Heart left ventricle (tissue), 16 donors: ENCODE measurements at places on chromosomes 16 and 17.

- no peak for DNase-seq
These were observed 44.1 kb downstream of the TNFRSF13B start for GRCh38 chr17:16927641-16928321.

DNA sequence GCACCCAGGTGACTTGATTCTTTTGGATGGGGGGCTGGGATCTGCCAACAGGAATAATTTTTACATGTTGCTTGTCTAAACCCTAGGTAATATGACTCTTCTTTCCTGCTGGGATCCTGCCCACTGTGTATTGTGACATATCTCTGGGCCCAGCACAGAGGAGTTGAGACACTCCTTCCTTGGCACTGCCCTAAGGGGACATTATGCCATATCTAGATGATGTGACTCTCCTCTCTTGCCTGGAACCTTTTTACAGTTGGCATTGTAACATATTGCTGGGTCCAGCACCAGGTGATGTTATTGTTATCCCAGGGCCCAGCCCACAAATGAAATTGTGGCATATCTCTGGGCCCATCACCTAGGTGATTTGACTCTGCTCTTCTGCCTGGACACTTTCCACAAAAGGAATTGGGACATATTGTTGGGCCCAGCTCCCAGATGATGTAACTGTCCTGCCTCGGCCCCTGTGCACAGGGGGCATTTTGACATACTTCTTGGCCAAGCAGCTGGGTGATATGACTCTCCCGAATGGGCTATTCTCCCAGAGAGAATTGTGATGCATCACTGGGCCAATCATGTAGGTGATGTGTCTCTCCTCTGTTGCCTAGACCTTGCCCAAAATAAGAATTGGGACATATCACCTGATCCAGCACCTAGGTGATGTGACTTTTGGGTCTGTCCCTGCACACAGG, 1837.7 kb downstream of the TP53TG3F start:
- no peak for DNase-seq

- no peak for DNase-seq
These were observed 86.1 kb upstream of the HSBP1 start for GRCh38 chr16:83721676-83722075.

GRCh38 chr17:81096741-81097133, 61.8 kb downstream of the BAIAP2 start:
- DNase-seq, result no peak

DNA sequence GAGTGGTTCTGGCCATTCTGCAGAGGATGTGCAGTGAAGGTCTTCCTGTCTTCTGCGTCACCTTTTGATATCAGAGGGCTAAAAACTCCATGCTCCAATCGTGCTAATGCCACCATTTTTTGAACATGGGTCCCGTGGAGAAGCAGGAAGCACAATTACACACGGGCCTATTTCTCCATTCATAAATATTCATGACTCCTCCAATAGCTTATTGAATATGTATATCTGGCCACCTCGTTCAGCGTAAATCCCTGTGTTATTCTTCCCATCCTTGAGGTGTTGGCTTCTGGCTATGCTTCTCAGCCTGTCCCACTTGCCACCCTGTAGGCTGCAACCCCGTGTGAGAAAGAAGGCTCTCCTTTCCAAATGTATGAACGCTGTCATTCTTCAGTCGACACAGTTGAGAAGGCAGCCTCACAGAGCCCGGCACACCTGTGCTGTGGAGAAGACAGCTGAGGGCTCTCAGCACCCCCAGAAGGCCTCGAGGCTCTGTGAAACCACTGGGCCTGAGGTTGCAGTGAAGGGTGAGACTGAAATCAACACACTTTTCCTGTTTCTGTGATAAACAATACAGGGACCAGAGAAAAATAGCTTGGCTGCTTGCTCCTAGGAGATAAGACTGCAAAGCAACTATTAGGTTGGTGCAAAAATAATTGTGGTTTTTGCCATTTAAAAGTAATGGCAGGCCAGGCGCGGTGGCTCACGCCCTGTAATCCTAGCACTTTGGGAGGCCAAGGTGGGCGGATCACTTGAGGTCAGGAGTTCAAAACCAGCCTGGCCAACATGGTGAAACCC, 4.9 kb upstream of the ANKRD40CL start:
- DNase-seq, result no peak

- no peak for DNase-seq
These were observed 292.7 kb downstream of the IRF8 start for GRCh38 chr16:86191663-86192062.

DNA sequence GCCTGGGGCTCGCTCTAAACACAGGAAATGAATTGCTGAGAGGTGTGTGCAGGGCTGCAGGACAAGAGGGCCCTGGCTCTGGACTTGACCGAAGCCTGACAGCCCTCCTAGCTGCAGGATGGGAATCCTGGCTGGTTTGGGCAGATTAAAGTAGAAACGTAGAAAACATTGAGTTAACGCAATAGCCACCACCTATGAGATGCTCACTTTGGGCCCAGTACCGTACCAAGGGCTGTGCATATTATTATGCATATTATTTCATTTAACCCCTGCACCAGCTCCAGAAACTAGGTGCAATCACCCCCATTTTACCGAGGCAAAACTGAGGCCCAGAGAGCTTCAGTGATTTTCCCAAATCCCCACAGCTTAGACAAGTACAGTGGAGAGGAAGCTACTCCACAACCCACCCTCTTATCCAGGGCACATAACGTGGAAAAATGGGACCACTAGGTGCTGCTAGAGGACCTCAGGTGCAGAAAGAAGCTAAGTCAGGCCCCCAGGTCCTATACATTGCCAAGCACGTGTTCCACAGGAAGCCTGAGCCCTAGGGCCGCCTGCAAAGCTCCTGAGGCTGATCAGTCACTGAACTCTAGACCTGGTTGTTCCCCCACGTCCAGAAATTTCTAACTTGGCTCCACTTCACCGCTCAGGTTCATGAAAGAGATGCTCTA, 79.2 kb downstream of the MYH11 start:
- no peak for DNase-seq
